ENCODE measurements at places on chromosomes 7 and 10. TPM values are rescaled to one million over a fixed set of nuclear protein-coding genes. Genes with fewer than 3 reads are reported as not detected.

AKR1D1 gene
- total RNA-seq = not detected

CUBN gene
- 0.30 TPM for total RNA-seq

WASHC2A gene
- 25.0 TPM for total RNA-seq

NUTM2B gene
- 1.1 TPM for total RNA-seq

NEBL gene
- 0.30 TPM for total RNA-seq

DNA sequence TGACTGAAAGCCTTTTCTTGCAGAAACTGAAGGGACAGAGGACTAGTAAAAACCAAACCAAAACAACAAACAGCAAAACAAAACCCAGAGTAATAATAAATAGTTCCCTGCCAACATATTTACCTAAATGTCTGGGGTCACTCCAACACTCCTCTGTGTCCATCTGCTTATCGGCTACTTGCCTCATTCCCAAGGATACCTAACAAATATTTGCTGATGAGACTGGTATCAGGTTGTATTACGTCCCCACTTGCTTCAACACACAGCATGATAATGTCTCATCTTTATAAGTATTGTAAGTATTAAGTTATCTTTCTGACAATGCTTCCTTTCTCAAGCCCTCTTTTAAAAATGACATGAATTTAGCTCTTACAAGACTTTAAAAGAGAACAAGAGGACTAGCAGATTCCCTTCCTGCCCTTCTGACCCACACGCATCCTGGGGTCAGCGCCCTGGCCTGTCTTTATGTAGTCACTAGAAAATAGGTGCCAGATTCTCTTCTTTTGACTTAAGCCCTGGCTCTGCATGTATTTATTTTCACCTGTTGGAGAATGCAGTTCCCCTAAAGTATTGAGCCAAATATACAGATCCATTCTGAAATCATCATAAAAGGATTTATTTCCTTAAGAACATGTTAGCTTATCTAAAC is 110.2 kb downstream of the SEM1 start:
- H3K36me3 ChIP-seq = no peaks in the 10 kb centered on the region
- no peak overlapping the region for H3K4me3 ChIP-seq
- peaks cover 20% of the 10 kb centered on the region for H3K27me3 ChIP-seq
- no peak overlapping the region for H3K27ac ChIP-seq

- H3K27ac ChIP-seq = no peak overlapping the region
- no peak overlapping the region for H3K4me3 ChIP-seq
- peaks cover 10% of the 10 kb centered on the region for H3K4me1 ChIP-seq
- H3K36me3 ChIP-seq = peaks cover 55% of the 10 kb centered on the region
Measured at GRCh38 chr7:2968616-2969397, 74.9 kb downstream of the CARD11 start.

DNA sequence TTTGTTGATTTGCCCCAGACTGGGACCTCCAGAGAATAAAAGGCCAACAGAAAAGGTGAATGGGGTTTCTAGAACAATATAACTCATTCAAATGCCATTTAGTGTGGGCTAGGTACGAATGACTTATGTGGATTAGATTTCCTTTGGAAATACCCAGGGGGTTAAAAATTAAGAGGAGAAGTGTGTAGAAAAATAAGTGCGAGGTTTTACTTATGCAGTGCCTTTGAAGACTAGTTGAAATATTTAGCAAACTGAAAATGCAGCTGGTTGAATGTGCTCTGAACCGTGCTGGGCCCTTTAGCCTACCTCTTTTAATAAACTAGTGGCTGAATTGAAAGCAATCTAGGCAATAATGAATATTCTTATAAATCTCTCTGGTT is 180.6 kb downstream of the LRMDA start:
- H3K36me3 ChIP-seq = no peaks in the 10 kb centered on the region
- no peak for DNase-seq
- H3K27me3 ChIP-seq = peaks cover 2% of the 10 kb centered on the region

DNA sequence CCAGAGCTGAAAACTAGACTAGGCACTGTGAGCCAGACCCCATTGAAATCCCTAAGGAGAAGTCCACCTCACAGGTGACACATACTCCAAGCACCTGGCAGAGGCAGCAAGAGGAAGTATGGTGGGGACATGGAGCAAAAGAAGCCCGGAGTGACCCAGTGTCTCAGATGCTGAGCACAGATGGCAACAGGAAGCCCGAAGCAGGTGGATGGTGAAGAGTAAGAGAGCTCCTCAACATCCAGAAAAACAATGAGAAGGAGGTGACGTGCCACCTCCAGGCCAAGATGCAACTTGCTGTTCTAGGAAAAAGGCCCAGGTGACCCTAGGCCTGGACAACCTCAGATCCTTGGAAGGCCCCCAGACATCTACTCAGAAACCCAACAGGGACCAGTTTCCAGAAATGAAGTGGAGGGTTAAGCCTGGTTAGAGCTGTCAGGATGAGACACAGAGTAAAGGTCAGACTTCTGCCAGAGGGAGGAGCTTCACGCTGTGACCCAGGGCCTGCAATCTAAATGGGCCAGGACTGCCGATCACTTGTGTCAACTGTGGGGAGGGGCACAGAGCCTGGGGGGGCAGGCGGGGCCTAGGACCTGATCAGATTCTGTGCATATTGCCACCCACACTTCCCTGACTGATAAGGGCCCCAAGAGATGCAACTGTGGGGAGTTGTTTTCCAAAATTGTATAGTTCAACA is 2.4 kb upstream of the COBL start:
- no peak for DNase-seq
- H3K36me3 ChIP-seq = no peaks in the 10 kb centered on the region
- no peak overlapping the region for H3K27ac ChIP-seq
- H3K27me3 ChIP-seq = peaks cover 41% of the 10 kb centered on the region
- peaks cover 2% of the 10 kb centered on the region for H3K4me1 ChIP-seq

- H3K36me3 ChIP-seq = no peaks in the 10 kb centered on the region
- H3K4me3 ChIP-seq = no peak overlapping the region
- H3K27ac ChIP-seq = no peak overlapping the region
- H3K27me3 ChIP-seq = peaks cover 12% of the 10 kb centered on the region
Measured at GRCh38 chr10:14416308-14416700, 85.6 kb upstream of the FRMD4A start.

DNA sequence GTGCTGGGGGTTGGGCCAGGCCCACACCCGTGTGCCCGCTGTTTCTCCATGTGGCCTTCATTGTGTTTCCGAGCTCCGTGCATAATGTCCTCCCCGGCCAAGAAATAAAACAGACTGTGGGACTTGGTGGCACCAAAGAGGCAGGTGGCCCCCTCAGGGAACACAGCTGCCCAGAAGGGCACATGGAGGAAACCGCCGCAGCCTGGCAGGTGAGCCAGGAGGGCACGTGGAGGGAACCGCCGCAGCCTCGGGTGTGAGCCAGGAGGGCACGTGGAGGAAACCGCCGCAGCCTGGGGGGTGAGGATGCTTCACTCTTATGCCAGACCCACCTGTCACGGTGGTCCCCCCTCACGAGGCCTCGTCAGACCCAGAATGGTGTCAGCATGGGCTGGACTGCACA is 288.7 kb downstream of the WDR37 start:
- no peak overlapping the region for H3K4me3 ChIP-seq
- no peaks in the 10 kb centered on the region for H3K36me3 ChIP-seq
- no peak overlapping the region for H3K27ac ChIP-seq
- no peaks in the 10 kb centered on the region for H3K4me1 ChIP-seq
- H3K27me3 ChIP-seq = peaks cover 3% of the 10 kb centered on the region

- peaks cover 19% of the 10 kb centered on the region for H3K27me3 ChIP-seq
- no peak overlapping the region for H3K27ac ChIP-seq
- H3K4me1 ChIP-seq = peaks cover 2% of the 10 kb centered on the region
- DNase-seq = no peak
- H3K4me3 ChIP-seq = no peak overlapping the region
Measured at GRCh38 chr7:96416599-96416998, 94.7 kb upstream of the SLC25A13 start.

- H3K36me3 ChIP-seq = peaks cover 6% of the 10 kb centered on the region
- H3K4me1 ChIP-seq = peaks cover 6% of the 10 kb centered on the region
- no peak overlapping the region for H3K27ac ChIP-seq
Measured at GRCh38 chr7:39979406-39980073, 29.5 kb downstream of the CDK13 start.

DNA sequence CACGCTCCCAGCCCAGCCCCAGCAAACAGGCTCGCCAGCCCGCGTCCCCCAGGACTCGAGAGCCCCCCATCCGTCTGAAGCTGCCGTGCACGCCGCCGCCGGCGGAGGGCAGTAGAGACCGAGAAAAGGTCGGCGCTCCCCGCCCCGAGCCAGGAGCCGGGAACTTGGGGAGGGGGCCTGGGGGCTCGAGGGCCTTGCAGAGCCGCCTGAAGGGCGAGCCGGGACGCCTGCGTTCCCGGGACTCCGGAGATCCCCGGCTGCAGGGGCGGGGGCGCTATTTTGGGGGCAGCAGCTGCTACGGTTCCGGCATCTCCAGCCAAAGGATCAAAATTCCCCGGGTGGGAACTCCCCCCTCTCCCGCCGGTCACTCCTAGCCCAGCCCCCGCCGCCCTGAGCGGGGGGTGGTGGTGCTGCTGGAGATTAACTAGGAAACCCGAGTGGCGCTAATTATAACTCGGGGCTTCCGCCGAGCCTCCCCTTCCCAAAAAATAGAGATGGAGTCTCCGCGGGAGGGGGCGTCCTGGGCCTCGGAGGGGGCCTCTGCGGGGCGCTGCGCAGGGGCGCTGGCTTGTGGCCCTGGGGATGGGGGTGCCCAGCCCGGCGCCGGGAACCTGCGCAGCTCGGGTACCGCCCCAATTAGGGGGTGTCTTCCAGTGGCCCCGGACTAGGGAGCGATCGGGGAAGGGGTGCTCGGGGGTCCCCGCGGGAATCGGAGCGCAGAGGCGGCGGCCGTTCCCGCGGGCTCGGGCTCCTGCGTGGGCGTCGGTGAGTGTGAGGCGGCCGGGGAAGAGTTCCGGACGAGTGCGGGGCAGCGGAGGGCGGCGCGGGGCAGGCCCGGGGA is 608 bp downstream of the ACHE start:
- no peak overlapping the region for H3K27ac ChIP-seq
- H3K36me3 ChIP-seq = no peaks in the 10 kb centered on the region
- no peak overlapping the region for H3K4me3 ChIP-seq
- peaks cover 53% of the 10 kb centered on the region for H3K27me3 ChIP-seq
- peaks cover 16% of the 10 kb centered on the region for H3K4me1 ChIP-seq

DNA sequence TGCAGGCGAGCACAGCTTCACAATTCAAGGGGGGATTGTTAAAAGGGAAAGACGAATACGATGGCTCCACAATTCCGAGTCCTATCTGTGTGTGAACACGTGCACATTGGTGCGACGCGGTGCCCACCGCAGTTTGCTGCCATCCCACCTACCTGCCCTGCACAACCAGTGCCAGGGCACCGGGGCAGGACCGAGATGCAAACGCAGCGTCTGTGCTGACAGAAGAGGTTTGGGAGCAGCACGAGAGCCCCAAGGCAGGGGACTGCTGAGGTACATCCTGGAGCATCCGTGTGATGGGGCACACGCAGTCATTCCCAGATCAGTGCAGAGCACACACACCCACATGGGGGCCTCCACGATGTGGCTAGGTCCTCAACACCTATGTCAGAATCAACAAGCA is 221.3 kb downstream of the DNAJB6 start:
- H3K4me1 ChIP-seq = no peaks in the 10 kb centered on the region
- DNase-seq = no peak
- H3K27me3 ChIP-seq = no peaks in the 10 kb centered on the region
- H3K36me3 ChIP-seq = no peaks in the 10 kb centered on the region
- H3K27ac ChIP-seq = no peak overlapping the region

- no peak for DNase-seq
- H3K4me1 ChIP-seq = peaks cover 34% of the 10 kb centered on the region
- H3K27me3 ChIP-seq = no peaks in the 10 kb centered on the region
- no peak overlapping the region for H3K4me3 ChIP-seq
- H3K36me3 ChIP-seq = no peaks in the 10 kb centered on the region
- no peak overlapping the region for H3K27ac ChIP-seq
Measured at GRCh38 chr10:110805292-110805691, 66.4 kb upstream of the PDCD4 start.

- H3K36me3 ChIP-seq = peaks cover 5% of the 10 kb centered on the region
- no peak overlapping the region for H3K4me3 ChIP-seq
- H3K27ac ChIP-seq = no peak overlapping the region
- H3K4me1 ChIP-seq = peaks cover 14% of the 10 kb centered on the region
- H3K27me3 ChIP-seq = no peaks in the 10 kb centered on the region
Measured at GRCh38 chr7:2811476-2812113, 32.5 kb downstream of the GNA12 start.
